ENCODE measurements at places on chromosomes 6 and 20. TPM values are rescaled to one million over a fixed set of nuclear protein-coding genes. Genes with fewer than 3 reads are reported as not detected.

- DNase-seq = no peak
Observed at GRCh38 chr6:45786355-45786781, 229.3 kb downstream of the CLIC5 start.

DNA sequence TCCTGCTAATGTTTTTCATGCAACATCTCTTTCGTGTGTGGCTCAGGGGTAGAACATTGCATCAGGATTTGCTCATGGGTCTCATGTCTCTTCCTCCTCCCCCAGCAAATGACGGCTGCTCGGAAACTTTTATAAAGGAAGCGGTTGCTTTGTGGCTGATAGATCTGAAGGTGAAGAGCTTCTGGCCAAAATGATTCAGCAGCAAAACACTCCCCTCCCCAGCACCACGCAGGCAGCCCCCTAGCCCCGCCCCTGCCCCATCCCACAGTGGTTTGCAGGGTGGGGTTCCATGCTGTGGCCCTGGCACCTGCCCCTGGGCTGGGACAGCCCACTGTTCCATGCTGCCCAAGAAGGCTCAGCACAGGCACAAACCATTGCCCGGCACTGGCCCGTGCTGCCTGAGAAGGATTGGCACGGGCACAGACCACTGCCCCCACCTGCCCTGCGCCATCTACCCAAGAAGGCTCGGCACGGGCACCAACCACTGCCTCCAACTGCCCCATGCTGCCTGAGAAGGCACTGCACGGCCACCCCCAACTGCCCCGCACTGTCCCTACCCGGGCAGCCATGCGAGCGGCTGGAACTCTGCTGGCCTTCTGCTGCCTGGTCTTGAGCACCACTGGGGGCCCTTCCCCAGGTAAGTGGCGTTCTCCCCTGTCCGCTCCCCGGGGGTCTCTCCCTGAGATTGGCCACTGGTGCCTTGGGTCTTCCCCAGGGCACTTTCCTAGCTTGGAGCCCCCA lies at the start of gene CST7:
TSS of gene CST7 (plus strand) at position 331 of the 741 bp plus-strand sequence. CDS start at position 568, 237 bp downstream.
- peak; percentile 81 for DNase-seq

DNA sequence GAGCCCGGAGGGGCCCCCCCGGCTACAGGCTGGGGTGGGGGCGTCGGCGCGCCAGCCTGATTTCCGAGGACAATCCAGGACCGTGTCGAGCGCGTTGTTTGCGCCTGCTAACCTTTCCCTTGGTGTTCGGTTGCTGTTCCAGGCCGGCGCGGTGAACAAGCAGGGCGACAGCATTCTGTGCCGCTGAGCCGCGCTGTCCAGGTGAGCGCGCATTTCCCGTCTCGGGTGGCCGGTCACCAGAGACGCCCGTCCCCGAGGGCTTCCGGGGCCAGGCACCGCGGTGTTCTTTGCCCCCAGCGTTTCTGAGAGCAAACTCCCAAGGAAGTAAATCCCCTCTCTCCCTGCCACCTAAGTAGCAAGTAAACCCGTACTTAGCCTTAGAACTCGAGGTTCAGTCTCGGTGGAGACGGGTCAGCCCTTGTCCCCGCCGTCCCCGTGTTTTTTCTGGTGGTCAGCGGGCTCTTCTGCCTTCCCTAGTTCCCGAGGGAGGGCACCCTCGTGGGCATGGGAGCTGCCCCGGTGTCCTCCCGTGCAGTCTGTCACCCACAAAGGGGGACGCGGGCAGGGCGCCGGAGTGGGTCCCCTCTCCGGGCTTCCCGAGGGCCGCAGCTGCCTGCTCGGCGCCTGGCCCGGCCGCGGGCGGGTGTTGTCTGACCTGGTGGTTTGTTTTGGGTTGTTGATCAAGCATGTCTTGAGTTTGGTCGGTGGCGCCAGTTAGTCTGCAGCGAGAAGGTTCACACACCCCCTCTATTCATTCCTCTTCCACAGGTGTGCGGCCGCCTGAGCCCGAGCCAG lies 1.5 kb downstream of the ID4 start:
- DNase-seq = no peak

- DNase-seq = no peak
Observed at GRCh38 chr6:101912311-101912710, 518.8 kb downstream of the GRIK2 start.

DNA sequence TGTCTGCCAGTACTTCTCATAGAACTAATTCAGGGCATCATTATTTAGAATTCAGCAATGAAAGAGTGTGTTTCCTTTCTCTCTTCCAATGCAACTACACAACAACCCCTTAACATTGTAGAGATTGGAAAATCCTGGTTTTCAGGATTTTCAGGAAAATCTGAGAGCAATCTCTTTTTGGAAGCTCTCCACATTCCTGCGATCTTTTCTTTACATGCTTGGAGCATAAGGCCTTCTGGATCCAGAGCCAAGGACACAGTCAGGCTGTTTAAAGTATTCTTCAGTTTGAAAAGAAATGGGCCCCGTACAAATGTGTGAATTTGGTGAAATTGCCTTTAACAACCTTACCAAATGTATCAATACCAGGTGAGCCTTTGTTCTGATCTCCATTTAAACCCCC lies 469.7 kb downstream of the PKHD1 start:
- no peak for DNase-seq

GRCh38 chr6:31214516-31214915 lies 44.0 kb upstream of the POU5F1 start:
- no peak for DNase-seq

- DNase-seq = peak; percentile 37
Observed at GRCh38 chr6:144055121-144055931, 40.0 kb downstream of the SF3B5 start.

DNA sequence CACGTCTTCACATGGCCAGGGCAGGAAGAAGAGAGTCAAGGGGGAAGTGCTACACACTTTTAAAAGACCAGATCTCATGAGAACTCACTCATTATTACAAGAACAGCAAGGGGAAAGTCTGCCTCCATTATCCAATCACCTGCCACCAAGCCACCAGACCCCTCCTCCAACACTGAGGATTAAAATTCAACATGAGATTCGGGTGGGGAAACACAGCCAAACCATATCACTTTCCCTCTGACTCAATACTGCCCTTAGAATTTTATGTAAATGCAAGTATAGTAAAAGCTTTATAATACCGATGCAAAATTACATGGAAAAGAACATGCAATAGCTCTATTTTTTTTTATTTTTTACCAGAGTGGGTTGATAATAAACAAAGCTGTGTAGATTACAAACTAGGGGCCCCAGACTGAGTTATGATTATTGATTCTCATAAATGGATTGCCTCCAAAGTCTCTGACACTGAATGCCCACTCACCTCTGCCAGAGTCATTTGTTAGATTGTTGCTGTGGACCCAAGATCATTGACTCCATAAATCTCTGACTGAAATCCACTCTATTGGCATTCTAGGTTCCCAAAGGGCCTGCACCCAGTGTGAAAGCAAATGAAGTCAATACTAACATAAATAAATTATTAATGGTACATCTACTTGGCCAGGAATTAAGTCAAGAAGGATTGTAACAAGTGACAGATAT lies 184.8 kb upstream of the FUT9 start:
- no peak for DNase-seq

GRCh38 chr6:71371559-71371958 lies 82.9 kb downstream of the OGFRL1 start:
- DNase-seq = no peak

DNA sequence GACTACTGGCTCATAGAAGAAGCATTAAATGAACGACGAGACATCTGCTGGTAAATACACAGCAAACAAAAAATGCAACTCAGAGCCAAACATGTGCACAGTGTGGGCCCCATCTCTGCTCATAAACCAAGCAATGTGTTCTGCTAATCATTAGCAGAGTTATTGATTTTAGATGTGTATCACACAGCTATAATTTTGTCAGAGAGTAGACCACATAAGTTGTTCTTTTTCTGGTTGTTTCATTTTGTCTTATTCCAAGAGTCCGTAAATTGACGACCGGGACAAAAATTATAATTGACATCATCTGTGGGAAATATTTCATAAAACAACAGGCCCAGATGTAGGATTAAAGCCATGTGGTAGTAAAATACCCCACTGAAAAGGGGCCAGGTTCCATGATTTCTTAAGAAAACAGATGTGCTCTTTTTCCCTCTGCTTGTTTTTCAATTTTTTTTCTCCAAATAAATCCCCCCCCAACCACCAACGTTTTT lies 423.6 kb downstream of the HAO1 start:
- DNase-seq = no peak

DNA sequence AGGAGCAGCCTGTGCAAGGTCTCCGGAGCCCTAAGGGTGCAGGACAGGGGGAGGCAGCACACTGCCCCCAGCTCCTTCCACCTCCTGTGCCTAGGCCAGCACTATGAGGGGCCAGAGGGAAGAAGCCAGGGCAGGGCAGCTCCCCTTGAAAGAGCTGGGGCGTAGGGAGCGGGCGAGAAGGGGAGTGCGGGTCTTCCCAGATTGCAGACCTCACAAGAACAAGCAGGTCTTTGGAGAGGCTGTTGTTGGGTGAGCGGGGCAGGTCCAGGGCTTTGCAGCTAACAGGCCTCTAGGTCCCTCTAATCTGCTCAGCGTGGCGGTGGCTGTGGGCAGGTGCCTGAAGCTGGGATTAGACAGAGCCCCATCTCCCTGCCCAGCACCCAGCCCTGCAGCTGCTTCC lies 22.4 kb upstream of the CST1 start:
- DNase-seq = no peak

DNA sequence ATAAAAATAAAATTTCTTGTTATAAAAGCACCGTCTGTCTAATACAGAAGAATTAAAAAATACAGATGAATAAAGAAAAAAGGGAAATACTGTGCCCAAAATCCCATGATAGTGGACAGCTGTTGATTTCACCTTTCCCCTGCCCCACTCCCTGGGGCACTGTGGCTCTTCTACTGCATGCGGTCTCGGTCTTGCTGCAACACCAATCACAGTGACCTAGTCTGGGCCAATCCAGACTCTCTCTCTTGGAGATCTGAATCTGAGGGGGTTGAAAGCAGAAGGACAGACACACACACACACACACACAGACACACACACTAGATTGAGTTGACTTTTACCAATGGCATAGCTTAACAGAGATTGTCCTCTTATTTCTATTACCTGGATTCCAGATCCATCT lies 70.5 kb upstream of the FYN start:
- DNase-seq = no peak

GRCh38 chr6:124792386-124792785 lies 169.9 kb upstream of the RNF217 start:
- DNase-seq = no peak

- no peak for DNase-seq
Observed at GRCh38 chr6:134195164-134195906, 122.6 kb downstream of the SGK1 start.

- no peak for DNase-seq
Observed at GRCh38 chr20:8421981-8422380, 289.9 kb downstream of the PLCB1 start.

GRCh38 chr6:134821928-134822864 lies 127.7 kb downstream of the ALDH8A1 start:
- DNase-seq = no peak

DNA sequence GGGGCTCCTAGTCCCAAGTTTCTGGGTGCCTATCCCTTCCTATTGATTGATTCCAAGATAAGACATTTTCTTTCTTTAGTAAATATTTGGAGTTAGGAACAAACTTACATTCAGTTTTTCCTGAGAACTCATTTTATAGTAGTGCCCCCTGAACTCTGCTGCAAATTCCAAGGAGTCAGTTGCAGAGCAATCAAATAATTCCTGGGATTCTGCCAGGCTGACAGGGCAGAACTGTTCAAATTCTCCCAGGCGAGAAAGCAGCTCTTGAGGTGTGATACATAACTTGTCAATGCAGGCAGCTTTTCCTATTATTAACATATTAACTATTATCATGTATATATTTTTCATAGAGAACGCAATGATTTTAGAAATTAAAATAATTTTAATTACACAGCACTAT lies 15.9 kb upstream of the ZBTB24 start:
- no peak for DNase-seq

DNA sequence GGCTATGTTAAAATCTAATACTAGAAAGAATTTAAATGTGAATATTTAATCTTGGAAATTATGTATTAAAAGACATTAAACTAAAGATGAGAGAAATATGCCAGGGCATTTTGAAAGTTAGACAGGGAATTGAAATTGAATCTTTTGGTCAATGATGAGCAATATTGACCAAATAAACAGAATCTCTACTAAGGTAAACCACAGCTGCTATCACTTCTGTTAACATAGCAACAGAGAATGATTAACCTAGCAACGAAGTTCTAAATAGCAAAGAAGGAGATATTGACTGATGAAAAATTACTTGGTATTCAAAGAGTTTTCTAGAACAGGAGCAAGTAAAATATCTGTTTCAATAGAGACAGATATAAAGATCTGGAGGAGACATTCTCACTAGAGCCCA lies 45.2 kb upstream of the RSPO3 start:
- no peak for DNase-seq

- no peak for DNase-seq
Observed at GRCh38 chr20:17797161-17797560, 97.4 kb downstream of the BANF2 start.

The BPIFB2 gene
- total RNA-seq = not detected

The TMEM181 gene
- total RNA-seq = 17.7 TPM

The TINAG gene
- total RNA-seq = not detected

All from activated T-helper 1 cell treated with anti-CD3 and anti-CD28 coated beads, Interleukin-12 subunit alpha, Interleukin-12 subunit beta, Interleukin-2, Interleukin-4 antibody, amounts not matched to agents 30 ng/mL and 10 ng/mL and 1 ng/mL, durations not matched to agents 14 hours and 24 hours and 36 hours (primary cell).